ENCODE measurements at places on chromosomes 1 and 21.

DNA sequence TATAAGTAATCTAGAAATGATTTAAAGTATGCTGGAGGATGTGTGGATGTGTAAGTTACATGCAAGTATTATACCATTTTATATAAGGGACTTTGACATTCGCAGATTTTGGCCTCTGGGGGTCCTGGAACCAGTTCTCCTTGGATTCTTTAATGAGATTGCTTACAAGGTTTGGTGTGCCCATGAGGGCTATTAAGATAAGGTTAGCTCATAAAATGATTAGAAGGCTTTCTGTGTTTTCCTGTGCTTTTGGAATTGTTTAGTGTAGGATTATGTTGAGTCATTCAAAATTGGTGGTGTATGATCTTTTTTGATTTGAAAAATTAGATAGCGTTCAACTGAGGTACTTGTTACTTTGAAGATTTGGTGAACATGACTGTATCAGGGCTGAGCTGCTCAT is 5.6 kb downstream of the USP25 start:
- DNase-seq: no peak

GRCh38 chr21:33566514-33566913 is 22.0 kb downstream of the DONSON start:
- no peak for DNase-seq

- peak; percentile 71 for DNase-seq
These were observed 12.4 kb downstream of the ATP1A2 start for GRCh38 chr1:160127865-160128523.

DNA sequence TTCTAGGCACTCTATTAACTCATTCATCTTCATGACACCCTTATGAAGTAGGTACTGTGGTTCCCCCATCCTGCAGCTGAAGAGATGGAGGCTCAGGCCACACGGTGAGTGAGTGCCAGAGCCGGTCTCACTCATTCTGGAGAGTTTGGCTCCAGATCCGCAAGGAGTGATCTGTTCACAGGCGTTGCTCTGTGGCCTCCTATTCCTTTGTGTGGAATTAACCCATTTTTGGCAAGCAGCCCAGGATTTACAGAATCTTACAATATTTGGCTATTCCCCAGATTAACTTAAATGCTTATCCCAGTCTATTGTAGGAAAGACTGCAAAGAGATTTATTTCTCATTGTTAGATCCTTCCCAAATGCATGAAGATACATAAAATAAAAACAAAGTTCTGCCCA is 29.6 kb downstream of the KIAA0040 start:
- no peak for DNase-seq

- DNase-seq: no peak
These were observed 586.3 kb downstream of the PLA2G4A start for GRCh38 chr1:187415065-187415464.

DNA sequence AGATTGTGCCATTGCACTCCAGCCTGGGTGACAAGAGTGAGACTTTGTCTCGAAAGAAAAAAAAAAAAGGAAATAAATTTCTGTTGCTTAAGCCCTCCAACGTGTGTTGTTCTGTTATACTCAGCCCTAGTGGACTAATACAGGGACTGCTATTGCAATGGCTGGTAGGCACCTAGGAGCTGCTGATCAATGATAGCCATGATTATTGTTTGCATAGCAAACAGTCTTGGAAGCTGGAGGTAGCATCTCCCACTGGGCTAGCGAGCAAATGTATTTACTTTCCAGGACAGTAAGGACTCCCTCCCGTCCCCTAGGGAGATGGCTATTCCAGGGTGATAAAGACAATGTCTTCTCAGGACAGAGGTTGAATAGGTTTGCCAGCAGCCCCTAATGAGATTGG is 13.5 kb upstream of the TNFRSF8 start:
- no peak for DNase-seq

GRCh38 chr1:7299329-7299799 is 471.7 kb upstream of the VAMP3 start:
- DNase-seq: peak; percentile 96

DNA sequence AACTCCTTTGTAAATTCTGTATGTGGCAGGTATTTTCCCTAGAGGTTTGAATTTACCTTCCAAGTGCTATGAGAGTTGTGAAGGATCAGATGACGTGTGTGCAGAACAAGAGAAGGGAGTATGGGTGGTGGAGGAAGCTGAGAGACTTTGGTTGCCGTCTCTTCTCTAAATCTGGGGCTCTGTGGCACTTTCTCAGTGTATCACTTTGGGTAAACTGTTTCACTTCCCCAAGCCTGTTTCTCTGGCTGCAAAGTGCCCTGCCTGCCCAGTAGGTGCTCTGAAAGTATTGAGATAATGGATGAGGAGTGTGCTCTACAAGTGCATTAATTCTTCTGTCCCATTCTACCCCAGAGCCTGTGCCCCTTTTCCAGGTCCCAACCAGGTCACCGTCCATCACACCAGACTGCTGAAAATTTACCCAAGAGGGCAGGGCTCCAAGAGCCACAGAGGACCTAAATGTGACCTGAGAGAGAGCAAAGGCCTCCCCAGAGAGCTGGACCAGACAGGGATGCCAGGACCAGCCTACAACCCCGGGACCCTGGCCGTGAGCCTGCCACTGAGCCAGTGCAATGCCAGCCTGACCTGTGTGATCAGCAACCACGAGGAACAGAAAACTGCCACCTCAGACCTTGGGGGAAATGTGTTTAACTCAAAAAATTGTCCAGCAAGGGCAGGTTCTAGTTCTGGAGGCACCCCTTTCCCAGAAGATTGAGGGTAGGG is 131.6 kb upstream of the ETV3 start:
- no peak for DNase-seq

GRCh38 chr1:45177452-45177851 is 29.0 kb downstream of the ZSWIM5 start:
- DNase-seq: no peak

- no peak for DNase-seq
These were observed 135.0 kb downstream of the LHX4 start for GRCh38 chr1:180365039-180365438.

- DNase-seq: no peak
These were observed 346.0 kb downstream of the MATN1 start for GRCh38 chr1:30377230-30378002.

- DNase-seq: no peak
These were observed 81.2 kb upstream of the RAB3GAP2 start for GRCh38 chr1:220353229-220354012.

DNA sequence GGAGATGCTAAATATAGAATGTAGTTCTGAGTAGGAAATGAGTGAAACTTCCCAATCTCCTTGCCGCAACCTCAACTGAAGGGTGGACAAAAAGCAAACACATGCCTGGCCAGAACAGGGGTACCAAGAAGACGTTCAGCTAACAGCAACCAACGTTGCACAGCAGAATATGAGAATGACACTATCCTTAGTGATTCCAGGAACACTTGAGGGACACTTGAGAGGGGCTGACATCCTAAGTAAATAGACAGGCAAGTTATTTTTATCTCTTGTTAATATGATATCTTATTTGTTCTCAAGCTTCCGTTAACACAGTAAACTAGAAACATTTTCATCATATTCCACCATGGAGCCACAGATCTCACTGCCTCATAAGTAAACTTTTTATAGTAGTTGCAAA is 908 bp downstream of the KRTAP19-1 start:
- DNase-seq: no peak

GRCh38 chr1:44294588-44295007 is 60.5 kb downstream of the ERI3 start:
- peak; percentile 13 for DNase-seq

- no peak for DNase-seq
These were observed 30.0 kb downstream of the EPHA10 start for GRCh38 chr1:37734629-37735591.

DNA sequence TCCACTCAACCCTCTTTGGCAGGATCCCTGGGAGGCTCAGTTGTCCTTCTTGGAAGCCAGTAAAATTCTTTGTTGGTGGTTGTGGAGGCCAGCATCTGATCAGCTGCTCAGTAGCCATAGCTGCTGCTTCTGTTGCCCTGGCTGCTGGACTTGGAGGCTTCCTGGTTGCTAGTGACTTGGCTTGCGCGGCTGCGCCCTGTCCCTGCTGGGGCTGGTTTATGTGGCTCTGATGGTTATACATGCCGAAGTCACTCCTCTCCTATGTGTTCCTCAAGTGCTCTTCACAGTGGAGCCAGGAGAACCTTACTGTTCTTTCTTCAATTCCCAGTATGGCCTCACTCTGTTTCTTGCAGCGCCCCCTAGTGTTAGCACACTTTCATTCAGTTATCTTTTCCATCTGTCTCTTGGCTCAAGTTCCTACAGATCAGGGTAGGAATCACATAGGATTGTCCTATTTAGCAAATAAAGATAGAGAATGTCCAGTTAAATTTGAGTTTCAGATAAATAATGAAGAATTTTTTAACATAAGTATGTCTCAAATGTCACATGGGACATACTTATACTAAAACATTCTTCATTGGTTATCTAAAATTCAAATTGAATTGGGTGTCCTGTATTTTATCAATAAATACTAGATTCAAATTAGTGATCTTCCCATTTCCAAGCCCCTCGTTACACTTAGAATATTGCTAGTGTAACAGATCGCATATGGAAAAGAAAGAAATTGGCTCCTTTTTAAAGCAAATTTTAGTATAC is 176.5 kb downstream of the TGFB2 start:
- peak; percentile 59 for DNase-seq

- peak; percentile 91 for DNase-seq
These were observed 216.2 kb upstream of the RUNX1 start for GRCh38 chr21:35265170-35265877.

- no peak for DNase-seq
These were observed 182.0 kb downstream of the ST6GALNAC3 start for GRCh38 chr1:76256289-76257223.

- DNase-seq: no peak
These were observed 9.8 kb downstream of the UBASH3A start for GRCh38 chr21:42413500-42413899.

GRCh38 chr21:40516335-40516734 is 330.6 kb downstream of the DSCAM start:
- no peak for DNase-seq

- no peak for DNase-seq
These were observed 12.7 kb upstream of the VCAM1 start for GRCh38 chr1:100706856-100707255.

- peak; percentile 39 for DNase-seq
These were observed 182.9 kb upstream of the KCND3 start for GRCh38 chr1:112172294-112172882.

GRCh38 chr1:243179720-243180119 is 75.4 kb downstream of the CEP170 start:
- no peak for DNase-seq

DNA sequence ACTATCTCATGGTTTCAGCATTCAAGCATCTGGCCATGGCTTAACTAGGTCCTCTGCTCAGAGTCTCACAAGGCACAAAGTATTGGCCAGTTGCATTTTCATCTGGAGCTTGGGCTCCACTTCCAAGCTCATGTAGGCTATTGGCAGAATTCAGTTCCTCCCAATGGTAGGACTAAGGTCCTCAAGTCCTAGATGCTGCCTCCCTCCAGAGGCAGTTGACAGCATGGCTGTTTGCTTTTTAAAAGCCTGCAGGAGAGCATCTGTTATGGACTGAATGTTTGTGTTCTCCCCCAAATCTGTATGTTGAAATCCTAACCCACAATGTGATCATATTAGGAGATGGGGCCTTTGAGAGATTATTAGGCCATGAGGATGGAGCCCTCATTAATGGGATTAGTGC is 38.0 kb upstream of the HLX start:
- DNase-seq: no peak

- no peak for DNase-seq
These were observed 64.5 kb upstream of the KIAA1614 start for GRCh38 chr1:180848191-180848590.

DNA sequence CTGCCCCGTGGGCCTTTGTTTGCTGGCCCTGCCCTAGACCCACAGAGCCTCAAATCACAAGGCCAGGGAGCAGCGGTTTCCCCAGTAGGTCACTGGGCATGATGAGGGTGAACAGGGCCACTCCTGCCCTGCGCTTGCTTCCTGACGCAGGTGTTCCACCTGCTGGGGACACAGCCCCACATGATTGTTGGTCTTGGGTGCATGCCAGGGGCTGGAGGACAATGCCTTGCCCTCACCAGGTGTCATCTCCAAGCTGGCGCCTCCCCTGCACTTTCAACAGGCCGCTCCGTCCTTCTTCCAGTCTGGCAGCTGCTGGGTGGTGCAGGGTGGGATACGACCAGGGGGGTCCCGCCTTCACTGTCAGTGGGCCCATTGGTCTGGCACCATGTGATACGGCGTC is 24.3 kb downstream of the IL10RB start:
- DNase-seq: no peak

DNA sequence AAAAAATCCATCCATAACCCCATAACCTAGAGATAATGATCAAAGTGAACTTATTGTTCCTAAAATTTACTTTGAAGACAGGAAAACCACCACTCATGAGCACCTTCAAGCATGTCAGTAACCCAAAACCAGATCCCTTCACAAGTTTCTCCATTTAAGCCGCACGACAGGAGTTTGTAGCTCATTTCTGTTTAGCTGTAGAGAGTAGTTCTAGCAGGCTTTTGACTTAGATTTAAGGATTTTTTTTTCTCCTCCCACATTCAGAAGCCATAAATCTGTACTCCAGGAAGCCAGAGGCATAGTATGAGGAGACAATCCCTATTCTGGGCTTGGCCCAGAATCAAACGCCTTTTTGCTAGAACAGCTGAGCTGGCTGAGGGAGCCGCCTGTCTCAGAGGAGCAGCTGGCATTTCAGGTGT is 25.6 kb downstream of the TOMM20 start:
- no peak for DNase-seq

GRCh38 chr1:231376875-231377549 is 38.9 kb downstream of the SPRTN start:
- peak; percentile 87 for DNase-seq

DNA sequence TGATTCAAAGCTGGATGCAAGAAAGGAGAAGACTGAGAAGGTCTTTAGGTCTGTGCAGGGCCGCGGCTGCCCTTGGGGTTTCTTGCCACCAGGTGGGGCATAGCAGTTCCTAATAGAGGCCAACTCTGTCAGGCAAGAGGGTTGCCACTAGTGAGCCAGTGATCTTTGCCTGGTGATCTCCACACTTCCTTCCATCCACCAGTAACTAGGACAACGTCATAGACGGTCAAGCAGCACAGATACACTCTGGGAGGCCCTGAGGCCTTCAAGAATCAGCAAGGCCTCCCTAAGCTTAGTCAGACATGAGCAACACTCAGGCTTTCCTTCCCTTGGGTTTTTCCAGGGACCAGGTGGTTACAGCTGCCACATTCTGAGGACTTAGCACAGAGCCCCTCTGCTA is 32.9 kb upstream of the ATP2B4 start:
- DNase-seq: peak; percentile 78

DNA sequence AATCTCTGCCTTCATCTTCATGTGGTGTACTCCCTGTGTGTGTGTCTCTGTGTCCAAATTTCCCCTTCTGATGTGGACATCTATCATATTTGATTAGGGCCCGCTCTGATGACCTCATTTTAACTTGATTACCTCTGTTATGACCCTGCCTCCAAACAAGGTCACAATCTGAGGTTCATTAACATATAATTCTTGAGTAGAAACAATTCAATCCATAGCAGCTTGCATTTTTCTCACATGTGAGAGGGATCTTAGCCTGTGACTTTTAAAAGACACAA is 130.9 kb upstream of the RAB4A start:
- no peak for DNase-seq

- peak; percentile 85 for DNase-seq
These were observed 650.0 kb upstream of the RGS18 start for GRCh38 chr1:191508239-191508638.

- peak; percentile 20 for DNase-seq
These were observed 1431.7 kb upstream of the B3GALT2 start for GRCh38 chr1:194618101-194618500.

- peak; percentile 37 for DNase-seq
These were observed 63.4 kb upstream of the LRP8 start for GRCh38 chr1:53391296-53391695.
